ENCODE measurements at places on chromosomes 16 and 17.

GRCh38 chr17:28950752-28951427 lies 428 bp downstream of the PHF12 start:
- DNase-seq: no peak

- no peak for DNase-seq
Measured at GRCh38 chr17:42578282-42578869, 847 bp upstream of the PSMC3IP start.

- DNase-seq: no peak
Measured at GRCh38 chr16:86406056-86406455, 104.3 kb upstream of the FOXF1 start.

GRCh38 chr17:40672654-40673053 lies 7.7 kb upstream of the KRT222 start:
- DNase-seq: no peak

DNA sequence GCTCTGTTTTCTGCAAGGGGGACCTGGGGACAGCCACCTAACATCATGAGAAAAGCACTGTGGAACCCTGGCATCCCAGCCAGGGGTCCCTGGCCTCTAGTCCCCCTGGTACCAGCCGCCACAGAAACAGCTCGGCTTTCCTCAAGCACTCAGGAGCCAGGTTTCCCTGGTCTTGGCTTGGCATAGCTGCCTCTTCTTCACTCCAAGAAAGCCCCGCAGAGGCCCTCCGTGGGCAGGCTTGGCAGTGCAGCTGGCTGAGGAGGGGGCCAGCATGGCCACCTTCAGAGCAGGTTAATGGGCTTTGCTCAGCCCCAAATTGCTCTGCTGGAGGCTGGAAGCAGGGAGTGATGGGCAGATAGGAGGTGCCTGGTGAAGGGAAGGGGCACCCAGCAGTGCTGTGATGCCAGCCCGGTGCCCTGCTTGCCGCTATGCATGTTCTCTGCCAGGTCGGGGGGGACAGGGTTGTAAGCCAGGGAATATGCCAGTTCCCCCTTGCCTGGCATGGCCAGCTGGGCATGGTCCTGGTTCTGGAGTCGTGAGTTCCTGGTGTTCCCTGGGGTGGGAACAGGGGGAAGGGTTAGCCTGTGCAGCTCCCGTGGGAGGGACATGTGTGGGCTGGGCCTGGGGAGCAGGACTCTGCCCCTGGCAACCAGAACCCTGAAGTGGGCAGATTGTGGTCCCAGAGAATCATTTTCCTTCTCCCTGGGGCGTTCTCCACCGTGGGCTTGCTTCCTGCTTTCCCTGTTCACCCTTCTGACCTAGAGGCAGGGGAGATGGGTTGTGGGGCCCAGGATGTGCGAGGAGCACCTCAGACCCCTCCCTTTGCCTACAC lies 3.2 kb downstream of the ANKRD13B start:
- no peak for DNase-seq

DNA sequence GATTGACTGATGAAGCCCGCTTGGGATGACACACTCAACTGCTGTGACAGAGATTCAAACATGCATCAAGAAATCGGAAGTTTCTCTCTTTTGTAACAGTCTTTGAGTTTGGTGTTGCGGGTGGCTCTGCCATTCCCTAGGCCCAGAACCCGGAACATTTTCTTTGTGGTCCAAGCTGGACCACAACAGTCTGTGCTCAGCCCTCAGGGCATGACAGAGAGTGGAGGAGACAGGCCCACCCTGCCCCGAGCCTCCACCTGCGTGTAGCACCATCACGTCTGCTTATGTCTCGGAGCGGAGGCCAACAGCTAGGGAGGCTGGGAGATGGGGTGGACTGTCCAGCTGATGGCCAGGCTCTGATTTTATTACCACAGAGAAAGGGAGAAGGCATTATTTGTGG lies 64.5 kb downstream of the SHISA6 start:
- no peak for DNase-seq

- peak; percentile 75 for DNase-seq
Measured at GRCh38 chr17:7561589-7562207, at the start of gene SENP3. SENP3 (plus strand) TSS chr17:7561919; CDS start chr17:7563077, 1,158 bp downstream.

DNA sequence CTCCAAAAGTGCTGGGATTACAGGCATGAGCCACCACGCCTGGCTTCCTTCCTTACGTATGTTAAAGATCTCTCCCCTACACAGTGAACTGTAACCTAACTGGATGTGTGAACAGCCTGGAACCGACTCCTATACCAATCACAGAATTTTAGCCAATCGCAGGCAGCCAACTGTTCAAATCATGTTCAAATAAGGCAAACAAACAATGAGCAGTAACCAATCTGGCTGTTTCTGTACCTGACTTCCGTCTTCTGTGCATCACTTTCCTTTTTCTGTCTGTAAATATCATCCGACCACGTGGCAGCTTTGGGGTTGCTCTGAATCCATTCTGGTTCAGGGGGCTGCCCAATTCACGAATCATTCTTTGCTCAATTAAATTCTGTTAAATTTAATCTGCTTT lies 27.5 kb downstream of the TEKT5 start:
- DNase-seq: no peak

DNA sequence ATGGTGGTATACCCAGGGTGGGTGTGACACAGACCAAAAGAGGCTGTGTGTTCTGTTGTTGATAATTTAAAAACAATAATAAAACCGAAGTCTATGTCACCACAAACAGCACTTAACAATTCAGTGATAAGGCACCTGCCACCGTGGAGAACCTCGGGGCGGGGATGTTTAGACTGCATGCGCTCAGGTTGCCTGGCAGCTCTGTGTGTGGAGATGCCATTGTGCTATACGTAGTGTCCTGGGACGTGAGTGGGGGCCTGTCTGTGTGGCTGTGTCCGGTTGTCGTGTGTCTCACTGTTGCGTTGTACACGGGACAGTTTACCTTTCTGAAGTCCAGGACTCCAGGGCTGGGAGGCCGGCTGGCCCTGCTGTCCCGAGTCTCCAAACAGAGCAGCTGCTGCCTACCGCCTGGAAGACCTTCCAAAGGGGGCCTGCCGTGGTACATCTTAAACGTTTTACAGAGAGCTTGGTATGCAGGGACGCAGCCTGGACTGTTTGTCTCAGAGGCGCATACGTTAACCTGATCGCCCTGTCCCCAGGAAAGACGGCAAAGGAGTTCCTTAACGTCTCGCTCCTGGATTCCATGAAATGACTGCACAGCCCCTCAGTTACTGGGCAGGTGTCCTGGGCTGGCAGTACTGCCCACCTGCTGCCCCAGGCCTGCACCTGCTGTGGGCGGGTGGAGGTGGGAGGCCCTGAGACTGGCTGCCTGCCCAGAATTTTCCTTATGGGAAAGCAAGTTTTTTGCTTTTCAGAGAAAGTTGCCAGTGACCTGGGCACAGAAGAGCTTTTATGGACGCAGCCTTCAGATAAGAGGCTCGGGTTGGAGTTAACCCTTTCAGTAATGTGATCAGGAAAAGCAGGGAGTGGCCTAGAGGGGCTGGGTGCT lies 19.0 kb downstream of the SPIRE2 start:
- no peak for DNase-seq

- no peak for DNase-seq
Measured at GRCh38 chr17:80452173-80452915, 24.1 kb downstream of the NPTX1 start.

DNA sequence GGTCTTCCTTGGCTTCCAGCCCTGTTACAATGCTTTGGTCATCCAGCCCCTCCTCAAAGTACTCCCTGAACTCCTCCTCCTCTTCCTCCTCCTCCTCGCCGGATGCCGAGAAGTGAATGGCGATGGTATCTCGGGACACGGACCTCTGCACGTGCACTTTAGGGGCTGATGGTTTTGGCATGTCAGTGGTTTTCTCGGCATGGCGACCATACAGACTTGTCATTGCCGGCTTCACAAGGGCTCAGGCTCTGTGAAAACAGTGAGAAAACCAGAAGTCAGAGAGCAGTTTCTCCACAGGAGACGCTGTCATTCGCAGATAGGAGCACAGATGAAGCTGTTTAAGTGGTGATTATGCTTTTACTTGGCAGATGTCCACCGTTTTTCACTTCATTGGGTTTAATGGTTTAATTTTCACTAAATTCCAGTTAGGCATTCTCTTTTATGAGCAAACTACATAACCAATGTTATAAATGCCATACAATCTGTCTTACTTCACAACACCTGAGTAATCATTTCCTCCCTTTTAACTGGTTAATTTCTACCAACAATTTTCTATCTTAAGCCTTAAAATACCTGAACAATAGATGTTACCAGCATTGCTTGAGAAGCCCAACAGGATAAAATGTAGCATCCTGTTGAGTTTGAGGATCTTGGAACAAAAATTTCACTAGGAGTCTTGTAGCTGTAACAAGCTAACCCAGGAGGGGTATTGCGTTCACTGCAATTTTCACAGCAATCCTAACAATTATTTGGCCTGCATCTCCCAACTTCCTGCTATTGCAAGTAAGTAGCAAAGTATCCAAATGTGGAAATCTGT lies 48.9 kb downstream of the TEX2 start:
- no peak for DNase-seq

DNA sequence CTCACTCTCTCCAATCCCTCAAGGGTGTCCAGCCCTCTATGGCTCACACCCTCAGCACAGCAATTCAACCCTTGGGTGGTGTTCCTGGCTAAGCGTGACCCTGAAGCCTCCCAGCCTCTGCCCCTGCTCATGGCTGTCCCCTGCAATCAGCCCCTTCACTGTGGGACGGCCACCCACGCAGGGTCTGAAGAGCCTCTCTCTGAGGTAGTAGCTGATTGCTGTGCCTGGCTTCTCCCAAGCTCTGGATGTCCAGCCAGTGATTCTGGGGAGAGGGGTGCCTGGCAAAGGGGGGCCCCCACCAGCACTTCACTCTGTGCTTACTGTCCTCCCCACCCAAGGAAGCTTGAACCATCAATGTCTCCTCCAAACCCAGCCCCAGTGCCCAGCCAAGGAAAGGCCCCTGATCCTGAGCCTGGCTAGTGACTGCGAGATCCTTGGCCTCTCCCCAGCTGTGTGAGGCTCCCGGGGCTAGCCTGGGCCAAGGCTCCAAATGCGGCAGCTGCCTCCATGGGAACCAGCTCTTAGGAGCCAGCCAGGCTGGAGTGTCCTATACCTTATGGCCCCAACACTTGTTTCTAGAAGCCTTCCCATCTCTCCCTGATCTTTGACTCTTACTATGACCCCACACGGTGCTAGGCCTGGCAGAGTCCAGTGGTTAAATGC lies 9.9 kb downstream of the MTSS2 start:
- no peak for DNase-seq

GRCh38 chr17:32835291-32835761 lies 41.6 kb downstream of the MYO1D start:
- DNase-seq: no peak

DNA sequence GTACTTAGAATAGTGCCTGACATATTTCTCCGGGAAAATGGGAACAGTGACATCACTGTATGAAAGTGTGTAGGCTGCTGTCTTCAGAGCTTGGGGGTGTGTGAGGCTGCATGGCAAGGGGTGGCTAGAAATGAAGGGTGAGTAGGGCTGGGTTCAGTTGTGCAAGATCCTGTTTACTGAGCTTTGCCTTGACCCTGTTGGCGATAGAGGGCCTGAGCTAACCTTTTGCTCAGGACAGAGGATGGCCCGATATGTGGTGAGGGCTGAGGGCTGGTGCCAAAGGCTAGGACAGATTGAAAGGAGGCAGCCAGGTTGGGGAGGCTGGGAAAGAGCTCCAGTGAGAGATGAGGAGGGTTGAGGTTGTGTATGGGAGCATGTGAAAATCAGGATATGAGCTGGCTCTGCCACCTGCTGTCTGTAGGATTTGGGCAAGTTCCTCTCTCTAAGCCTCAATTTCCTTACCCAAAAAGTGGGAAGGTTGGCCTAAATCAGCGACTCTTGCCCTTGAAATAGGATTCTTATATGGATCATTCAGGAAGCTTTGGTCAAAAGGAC lies 6.0 kb upstream of the CCL1 start:
- no peak for DNase-seq

DNA sequence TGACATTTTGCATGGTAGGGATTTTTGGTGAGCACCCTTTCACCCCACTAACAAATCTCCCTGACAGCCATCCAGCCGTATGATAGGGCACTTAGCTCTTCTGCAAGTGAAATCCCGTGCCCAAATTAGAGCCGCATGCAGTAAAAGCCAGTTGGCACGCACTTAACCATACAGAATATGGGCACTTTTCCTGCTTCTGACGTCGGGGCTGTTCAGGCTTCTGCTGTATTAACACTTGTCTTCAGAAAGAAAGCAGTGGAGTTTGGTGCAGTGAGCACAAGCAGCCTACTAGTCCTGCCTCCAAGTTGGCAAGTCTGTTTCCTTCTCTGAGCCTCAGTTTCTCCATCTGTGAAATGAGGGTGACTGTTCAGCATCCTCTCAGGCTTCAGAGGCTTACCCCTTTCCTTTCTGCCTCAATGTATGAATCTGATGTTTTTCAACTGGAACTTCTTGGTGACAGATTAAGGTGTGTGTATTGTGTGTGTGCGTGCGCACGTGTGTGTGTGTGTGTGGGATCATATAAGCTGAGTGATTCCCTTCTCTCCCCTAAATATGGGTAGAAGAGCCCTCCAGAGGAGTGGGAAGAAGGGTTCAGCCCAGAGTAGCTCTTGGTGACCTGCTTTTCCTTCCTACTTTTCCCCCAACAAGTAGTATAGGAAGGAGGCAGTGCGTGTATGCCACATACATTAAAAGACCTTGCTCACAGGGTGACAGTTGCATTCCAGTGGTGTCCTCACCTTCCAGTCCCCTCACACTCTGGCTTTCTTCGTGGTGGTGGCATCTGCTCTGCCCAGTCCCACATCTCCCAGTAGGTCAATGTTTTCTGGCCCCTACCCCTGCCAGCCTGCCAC lies 19.0 kb downstream of the IGF2BP1 start:
- DNase-seq: no peak

- no peak for DNase-seq
Measured at GRCh38 chr17:82237083-82237745, 8.4 kb downstream of the SLC16A3 start.

DNA sequence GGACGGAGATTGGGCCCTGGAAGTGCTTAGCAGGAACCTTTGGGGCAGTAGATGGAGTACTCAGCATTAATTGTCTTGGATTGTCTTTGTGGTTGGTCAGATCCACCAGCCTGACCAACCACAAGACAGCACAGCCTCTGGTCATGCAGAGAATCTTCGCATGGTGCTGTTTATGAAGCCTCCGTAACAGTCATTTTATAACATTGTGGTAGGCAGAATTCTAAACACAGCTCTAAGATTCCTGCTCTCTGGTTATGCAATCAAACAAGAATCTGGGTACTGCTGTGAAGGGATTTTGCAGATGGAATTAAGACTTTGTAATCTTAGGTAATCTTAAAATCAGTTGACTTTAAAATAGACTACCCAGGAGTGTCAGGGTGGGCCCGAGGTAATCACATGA lies 312.2 kb upstream of the GOT2 start:
- peak; percentile 64 for DNase-seq

- peak; percentile 69 for DNase-seq
Measured at GRCh38 chr16:11257131-11257938, 1.3 kb upstream of the SOCS1 start.

DNA sequence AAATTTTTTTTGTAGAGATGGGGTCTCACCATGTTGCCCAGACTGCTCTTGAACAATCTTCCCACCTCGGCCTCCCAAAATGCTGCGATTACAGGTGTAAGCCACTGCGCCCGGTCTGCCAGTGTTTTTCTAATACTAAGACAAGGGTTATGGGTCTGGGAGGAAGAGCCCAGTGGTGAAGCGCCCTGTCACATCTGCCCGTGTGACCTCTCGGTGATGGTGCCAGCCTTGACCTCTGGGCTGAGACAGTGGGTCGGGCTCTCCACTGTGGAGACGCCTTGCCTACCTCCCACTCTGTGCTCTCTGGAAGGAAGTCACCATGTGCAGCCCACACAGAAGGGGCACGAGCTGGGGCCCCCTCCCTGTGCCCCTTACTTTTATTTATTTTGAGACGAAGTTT lies 5.1 kb upstream of the BAIAP2 start:
- DNase-seq: no peak

Data from GM04504 (cell line).